ENCODE measurements at places on chromosomes 1 and 21.

DNA sequence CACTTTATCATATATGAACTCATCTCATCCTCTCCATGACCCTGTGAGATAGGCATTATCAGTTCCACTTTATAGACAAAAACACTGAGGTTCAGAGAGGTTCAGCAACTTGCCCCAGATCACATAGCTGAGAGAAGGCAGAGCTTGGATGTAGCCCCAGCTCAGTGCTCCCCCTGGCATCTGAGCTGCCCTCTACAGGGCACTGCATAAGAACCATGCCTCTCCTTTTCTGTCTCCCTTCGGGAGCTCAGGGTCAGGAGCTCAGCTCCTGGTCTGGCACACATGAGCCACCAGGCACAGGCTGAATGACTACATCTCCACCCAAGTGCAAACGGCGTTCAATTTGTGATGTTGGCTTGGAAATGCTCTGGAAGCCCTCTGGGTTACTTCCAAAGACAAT is 16.9 kb downstream of the RAB7B start:
- no peak for DNase-seq

DNA sequence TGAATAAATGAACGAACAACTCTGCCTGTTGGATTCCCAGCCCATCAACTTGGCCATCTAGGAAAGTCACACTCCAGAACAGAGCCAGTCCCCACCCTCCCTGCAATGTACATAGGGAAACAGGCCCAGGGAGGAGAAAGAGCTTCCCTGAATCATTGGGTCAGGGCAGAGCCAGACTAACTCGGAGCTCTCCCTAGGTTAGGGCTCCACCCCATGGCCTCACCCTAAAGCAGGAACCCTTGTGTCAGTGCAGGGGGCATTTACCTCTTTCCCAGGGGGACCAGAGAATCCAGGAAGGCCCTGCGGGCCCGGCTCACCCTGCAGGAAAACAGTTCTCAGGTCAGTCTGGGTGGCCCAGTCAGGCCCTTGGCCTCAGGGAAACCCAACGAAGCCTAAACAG is 11.6 kb downstream of the COL9A2 start:
- no peak for DNase-seq

- DNase-seq: no peak
These were observed 178.2 kb downstream of the DSCAM start for GRCh38 chr21:40668555-40669275.

- peak; percentile 79 for DNase-seq
These were observed 1.3 kb downstream of the DENND4B start for GRCh38 chr1:153945131-153945794.

GRCh38 chr1:235093696-235094592 is 34.7 kb downstream of the TOMM20 start:
- DNase-seq: peak; percentile 57

DNA sequence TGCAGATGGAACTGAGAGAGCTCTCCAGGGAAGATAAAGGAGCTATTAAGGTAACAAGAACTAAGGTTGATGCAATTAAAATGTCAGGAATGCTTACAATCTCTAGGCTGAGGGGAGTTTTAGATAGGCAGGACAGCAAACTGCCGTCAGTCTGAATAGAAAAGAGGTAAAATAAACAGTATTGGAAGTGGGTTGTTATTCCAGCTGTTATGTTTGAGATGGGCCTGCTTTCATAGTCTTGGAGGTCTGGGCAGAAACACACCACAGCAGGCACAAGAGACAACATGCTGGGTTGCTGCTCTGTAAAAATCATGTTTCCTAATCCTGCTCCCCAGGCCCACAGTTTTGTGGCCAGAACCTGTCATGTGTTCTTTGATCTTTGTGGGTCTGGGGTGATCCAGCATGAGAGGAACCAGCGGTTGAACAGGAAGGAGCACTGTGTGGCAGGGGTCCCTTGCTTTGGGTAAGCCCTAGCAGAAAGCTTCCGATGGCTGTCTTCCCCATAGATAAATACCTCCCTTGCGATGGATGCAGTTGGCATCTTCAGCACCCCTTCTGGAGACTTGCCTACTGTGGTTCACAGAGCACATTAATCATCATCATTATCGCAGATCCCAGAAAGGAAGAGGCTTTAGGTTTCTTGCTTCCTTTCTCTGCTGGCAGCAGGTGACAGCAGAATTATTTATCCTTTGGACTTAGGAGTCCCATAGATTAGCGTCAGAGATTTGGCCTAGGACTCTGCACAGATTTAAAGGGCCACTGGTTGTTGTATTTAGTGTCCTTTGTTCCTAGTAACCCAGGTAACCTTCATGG is 97.1 kb downstream of the AK5 start:
- no peak for DNase-seq

DNA sequence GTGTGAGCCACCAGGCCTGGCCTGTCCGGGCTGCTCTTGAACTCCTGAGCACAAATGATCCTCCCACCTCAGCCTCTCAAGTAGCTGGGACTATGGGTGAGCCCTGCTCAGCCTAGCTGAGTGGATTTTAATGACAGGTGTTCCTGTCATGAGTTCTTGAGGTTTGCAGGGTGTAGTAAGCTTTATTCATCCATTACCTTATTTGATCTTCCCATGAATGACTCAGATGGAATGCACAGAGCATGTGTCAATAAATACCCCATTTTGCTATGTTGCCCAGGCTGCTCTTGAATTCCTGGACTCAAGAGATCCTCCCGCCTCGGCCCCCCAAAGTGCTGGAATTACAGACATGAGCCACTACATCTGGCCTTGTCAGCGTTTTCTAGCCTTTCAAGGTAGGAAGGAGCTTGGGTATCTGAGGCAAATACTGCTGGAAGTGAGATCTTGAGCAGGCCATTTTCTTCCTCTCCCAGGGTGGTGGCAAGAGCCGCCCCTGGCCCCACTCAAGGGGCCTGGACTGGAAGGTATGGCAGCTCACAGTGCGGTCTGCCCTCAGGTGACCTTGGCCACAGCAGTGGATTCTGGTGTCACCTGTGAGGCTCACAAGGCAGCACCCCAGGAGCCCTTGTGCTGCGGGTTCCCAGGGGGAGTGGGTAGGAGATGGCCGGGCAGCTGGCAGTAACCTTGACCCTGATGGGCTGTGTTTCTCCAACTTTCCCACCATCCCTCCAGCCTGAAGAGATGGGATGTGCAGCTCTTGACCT is 20.0 kb downstream of the PIK3CD start:
- peak; percentile 68 for DNase-seq

- no peak for DNase-seq
These were observed 924 bp upstream of the CAMSAP2 start for GRCh38 chr1:200737647-200738291.

DNA sequence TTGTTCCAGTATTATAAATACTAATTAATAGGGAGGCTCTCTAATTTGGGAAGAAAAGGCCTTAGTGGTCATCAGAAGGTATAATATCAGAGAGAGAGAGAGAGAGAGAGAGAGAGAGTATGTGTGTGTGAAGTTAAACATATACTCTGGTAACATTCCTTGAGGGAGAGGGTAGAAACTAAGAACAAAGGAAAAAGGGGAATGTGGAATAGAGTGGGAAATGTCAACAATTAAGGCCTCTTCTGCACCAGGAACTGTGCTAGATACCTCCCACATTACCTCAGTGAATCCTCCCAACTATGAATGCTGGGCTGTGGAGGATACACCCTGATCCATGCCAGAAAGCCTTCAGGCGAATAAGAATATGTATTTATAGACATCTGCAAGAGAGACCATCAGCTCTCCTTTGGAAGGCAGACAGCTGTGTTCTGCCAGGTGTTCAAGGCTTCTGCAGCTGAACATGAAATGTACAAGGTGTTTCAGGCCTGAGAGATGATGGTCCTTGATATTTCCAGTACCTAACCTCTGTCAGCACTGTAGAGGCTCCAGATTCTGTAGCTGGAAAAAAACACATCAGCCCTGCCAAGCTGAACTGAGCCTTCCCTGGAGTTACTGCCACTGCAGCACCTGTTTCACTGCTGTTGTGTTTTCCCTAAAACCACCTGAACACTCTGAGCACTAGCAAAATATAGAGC is 29.1 kb downstream of the TBX15 start:
- DNase-seq: no peak

DNA sequence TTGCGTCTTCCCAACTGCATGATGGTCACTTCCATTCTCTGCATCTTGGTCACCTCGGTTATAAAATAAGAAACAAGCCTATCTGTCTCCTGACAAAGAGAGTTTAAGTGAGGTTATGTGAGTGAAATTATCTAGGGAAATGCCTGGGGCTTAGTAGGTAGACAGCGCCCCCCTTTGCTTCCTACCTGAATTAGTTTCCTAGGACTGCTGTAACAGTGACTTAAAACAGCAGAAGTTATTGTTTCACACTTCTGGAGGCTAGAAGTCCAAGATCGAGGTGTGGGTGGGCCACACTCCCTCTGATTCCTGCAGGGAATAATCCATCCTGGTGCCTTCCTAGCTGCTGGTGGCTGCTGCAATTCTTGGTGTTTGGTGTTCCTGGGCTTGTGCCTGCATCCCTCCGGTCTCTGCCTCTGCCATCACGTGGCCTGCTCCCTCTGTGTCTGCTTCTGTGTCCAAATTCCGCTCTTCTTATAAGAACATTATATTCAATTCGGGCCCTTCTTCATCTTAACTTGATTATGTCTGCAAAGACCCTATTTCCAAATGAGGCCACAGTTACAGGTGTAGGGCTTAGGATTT is 92.6 kb downstream of the IGSF21 start:
- no peak for DNase-seq

DNA sequence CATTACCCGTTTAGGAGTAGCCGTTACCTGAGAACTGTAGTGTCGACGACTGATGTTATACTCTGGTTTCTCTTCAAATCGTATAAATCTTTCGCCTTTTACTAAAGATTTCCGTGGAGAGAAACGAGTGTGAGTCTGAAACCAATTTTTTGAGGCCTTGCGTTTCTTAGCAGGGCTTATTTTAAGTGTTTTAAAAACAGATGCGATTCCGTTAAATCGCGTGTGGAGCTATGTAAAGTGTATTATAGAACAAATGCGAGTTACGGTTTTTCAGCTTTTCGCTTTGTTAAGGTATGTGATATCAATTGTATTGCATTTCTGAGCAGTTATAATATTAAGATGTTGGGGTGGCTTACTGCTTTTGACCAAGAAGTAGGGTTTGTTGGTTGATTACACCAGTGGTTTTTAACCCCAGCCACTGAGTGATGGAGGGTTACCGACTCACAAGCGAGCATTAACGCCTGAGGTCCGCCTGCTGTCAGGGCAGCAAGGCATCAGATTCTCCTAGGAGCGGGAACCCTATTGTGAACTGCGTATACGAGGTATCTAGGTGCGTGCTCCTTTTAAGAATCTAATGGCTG is 18.0 kb downstream of the KIAA2013 start:
- DNase-seq: peak; percentile 51

DNA sequence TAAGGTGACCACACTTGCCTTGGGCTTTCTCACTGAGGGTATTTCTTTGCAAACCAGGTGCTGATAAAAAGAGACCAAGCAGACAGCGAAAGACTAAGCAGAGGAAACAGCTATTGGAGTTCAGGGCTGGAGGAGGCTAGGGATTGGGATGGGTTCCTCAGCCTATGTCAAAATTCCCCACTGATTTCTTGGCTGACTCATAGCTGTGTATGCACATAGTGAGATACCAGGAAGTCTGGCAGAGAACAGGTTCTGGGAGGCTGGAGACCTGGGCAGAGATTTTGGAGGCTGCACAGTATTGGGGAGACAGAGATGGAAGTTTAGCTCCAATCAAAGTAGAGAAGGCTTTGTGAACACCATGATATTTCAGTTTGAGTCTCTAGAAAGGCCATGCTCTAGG is 25.3 kb downstream of the YARS1 start:
- DNase-seq: no peak

DNA sequence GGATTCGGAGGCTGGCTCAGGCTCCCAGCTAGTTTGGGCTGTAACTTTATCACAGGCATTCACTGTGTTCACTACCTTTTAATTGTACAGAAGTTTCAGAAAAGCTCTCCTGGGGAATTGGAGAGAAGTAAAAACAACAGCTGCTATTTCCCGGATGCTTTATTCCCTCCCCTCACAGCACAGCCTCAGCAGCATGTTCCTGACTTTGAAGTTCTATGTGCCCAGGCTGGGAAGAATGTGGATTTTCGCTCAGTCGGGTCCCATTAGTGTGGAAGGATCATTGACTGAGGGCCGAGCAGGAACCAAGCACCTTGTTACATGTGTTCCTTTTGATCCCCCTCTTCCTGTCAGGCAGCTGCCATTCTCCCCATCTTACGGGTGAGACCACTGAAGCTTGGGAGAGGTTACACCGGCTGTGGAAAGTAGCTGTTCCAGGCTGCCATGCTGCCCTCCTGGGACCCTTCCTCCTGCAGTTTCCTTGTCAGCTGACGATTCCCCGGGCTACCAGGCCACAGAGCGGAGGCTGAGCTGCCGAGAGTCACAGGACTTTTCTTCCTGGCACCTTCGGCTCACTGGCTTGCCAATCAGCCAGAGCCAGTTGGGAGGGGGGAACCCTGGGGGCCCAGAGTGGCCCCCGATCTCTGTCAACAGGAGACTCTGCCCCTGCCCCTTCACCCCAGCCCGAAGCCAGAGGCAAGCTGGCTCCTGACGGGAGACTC is 223.1 kb upstream of the TMEM51 start:
- DNase-seq: no peak

GRCh38 chr1:156499842-156500542 is 583 bp downstream of the MEF2D start:
- DNase-seq: peak; percentile 87

DNA sequence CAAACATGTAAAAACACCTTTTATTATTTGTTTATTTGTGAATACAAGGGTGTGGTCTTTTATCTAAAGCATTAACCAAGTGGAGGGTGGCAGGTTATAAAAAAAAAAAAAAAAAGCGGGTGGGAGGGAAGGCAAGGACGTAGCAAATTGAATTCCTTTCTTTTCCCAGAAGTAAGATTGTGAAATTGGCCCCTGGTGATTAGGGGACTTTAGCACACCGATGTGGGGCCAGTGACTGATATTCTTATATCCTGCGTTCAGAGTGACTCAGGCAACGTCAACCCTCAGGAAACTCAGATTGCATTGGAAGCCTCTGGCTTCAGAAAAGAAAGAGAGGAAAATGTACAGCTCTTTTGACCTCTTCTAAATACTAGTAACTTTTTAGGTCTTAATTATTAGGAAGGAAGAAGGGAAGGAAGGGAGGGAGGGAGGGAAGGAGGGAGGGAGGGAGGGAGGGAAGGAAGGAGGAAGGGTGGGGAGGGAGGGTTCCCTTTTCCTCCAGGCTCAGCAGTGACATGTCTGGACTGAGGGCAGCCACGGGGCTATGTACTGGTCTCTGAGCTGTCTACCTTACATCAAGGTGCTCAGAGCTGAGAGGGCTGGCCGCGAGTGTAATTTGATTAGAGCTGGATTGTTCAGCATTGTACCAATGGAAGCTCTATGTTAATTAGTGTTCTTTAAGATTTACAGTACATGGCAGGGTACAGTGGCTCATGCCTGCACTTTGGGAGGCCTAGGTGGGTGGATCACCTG is 30.2 kb downstream of the EVA1C start:
- no peak for DNase-seq

- DNase-seq: no peak
These were observed 17.1 kb downstream of the ARHGEF16 start for GRCh38 chr1:3471356-3472087.

DNA sequence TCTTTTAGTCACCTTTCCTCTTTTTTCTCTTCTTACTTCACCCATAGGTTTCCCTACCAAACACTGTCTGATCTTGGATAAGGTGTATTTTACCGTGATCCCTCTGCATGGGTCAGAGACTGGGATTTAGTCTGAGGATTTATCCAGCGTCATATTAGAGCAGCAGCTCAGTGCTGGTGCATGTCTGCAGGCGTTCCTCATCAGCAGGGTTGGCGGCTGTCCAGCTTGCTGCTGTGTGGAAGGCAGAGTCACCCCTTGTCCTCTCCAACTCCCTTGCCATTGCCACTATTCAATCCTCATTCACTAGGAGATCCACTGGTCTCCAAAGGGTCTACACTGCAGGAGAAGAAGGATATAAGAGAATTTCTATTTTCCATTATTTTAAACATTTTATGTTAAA is 7.3 kb upstream of the FAM78B start:
- no peak for DNase-seq

- peak; percentile 40 for DNase-seq
These were observed 81.4 kb downstream of the VAV3 start for GRCh38 chr1:107883562-107883961.

All from upper lobe of left lung (tissue), 6 donors.